ENCODE measurements at places on chromosomes 12 and 14.

DNA sequence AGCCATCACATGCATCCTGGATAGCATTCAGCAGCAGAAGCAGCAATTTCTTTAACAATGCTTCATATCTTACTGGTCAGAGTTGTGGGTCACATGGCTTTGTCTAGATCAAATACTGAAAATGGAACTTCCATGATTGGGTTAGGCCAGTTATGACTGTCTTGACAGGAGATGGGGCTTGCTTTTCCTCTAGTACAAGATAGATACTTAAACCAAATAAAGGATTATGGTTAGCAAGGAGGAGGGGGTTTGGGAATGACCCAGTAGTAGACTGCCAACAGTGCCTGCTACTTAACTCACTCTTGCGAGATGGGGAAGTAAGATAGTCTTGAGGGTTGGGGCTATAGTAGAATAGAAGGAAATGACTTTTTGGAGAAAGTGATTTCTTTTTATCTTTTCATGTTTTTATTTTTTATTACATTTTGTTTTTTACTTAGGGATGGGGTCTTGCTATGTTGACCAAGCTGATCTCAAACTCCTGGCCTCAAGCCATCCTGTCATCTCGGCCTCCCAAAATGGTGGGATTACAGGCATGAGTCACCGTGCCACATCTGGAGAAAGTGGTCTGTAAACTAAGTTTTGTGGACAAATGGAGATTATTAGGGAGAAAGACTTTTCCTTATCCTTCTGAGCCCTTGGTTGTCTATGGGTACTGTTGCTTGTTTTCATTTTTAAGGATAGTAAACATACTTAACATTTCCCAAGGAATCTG lies 37.6 kb downstream of the WNK1 start:
- no peak for DNase-seq

GRCh38 chr14:29836395-29836794 lies 91.3 kb downstream of the PRKD1 start:
- no peak for DNase-seq

GRCh38 chr12:80353254-80353653 lies 90.8 kb upstream of the PTPRQ start:
- DNase-seq = no peak

GRCh38 chr12:11777451-11777850 lies 128.0 kb downstream of the ETV6 start:
- no peak for DNase-seq

DNA sequence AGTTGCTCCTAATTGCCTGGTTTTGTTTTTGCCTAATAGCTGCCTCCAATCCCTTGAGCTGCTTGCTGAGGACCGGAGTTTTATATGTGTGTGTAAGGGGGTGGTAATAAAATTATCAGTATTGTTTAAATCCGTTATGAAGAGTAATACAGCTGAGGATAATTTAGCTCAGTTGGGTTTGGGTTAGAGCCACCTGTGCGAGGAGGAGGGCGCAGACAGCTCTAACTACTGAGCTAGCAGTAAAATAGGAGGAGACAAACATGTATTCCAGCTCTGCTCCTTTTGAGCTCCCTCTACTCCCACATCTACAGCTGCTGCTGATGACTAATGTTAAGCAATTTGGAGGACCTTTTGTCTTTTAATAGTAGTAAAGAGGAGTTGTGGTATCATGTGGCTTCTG lies 61.5 kb downstream of the SPATS2 start:
- DNase-seq = no peak

GRCh38 chr14:29005647-29006046 lies 239.1 kb downstream of the FOXG1 start:
- no peak for DNase-seq

GRCh38 chr12:62205346-62205745 lies 54.9 kb upstream of the USP15 start:
- DNase-seq = no peak

- DNase-seq = no peak
Measured at GRCh38 chr14:65223636-65224035, 121.3 kb upstream of the MAX start.

DNA sequence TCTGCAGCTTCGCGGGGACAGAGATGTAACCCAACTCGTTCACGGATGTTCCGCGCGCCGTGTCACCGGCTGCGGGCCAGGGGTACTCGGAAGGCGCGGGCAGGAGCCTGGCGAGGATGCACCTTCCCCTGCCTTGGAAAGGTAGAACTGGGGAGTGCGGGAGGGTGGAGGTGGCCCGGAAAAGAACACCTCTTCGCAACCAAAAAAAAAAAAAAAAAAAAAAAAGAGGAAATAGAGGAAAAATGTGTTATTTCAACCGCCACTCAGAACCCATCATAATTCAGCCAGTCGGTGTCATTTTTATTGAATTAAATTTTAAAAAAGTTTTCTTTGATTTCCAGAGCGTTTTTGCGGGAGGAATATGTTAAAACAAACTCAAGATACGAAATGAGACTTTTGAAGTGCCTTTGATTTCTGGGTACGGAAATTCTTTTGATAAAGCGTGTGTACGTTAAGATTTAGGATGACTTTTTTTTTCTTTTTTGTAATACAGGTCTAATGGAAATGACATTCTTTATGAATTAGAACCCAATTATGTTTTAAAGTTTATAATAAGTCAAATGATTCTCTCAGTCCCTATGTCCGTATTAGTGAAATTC lies 8.9 kb downstream of the CDKN1B start:
- DNase-seq = no peak
